Activated CD4-positive, alpha-beta T cell treated with anti-CD3 and anti-CD28 coated beads, Interleukin-2, amount 50 U/mL, for 48 hours (primary cell): ENCODE measurements at places on chromosomes 2 and 18.

- DNase-seq: no peak
Measured at GRCh38 chr2:165874445-165875039, 79.0 kb downstream of the TTC21B start.

DNA sequence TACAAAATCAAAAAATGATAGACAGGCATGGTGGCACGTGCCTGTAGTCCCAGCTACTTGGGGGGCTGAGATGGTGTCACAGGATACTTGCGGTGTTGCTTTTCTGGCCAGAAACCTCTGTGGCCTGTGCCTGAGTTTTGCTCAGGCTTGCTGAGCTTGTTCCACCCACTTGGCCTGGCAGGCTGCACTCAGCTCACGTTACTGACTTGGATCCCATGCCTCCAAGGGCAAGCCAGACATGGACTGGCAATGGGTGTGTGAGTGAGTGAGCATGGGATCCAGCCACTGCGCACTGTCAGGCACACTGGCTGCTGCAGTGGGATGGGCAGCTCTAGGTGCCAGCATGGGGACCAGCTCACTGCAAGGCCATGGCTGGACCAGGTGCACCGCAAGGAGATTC lies 67.9 kb downstream of the NCAPH start:
- DNase-seq: no peak

- DNase-seq: no peak
Measured at GRCh38 chr2:172101821-172102390, 794 bp downstream of the DLX2 start.

GRCh38 chr2:109454765-109455394 lies 158.9 kb downstream of the SEPTIN10 start:
- no peak for DNase-seq

- DNase-seq: no peak
Measured at GRCh38 chr2:113679457-113679856, 52.4 kb downstream of the RABL2A start.

- DNase-seq: no peak
Measured at GRCh38 chr2:65378290-65378689, 54.1 kb downstream of the SPRED2 start.

DNA sequence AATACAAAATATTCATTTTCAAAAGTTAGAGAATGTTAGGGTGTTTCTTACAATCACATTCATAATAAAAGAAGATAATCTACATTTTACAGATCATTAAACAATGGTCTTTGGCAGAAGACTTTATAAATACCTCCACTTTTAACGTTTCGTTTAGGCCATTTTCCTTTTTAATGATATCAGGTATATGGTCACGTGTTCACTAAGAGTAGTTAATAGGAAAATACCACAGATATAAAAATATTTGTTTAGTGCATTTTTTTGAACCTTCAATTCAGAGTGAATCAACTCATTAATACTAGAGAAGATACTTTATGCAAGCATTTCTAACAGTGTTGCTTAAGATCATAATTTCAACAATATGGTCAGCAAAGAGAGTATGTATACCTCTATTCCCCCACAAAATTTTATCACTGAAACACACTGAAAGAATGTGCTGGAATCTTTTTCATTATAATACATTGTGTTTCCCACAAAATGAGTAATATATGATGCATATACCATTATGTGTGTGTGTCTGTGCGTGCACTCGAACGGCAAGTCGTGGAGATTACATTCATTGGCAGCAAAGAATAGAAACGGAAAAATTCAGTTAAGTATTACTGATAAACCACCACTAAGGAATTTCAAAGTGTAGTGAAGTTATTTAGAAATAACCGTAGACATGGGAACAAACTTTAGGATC lies 319.9 kb upstream of the THUMPD2 start:
- no peak for DNase-seq

- no peak for DNase-seq
Measured at GRCh38 chr2:144942516-144943256, 422.8 kb upstream of the ZEB2 start.

GRCh38 chr2:97861177-97861576 lies 134.6 kb downstream of the TMEM131 start:
- DNase-seq: no peak

DNA sequence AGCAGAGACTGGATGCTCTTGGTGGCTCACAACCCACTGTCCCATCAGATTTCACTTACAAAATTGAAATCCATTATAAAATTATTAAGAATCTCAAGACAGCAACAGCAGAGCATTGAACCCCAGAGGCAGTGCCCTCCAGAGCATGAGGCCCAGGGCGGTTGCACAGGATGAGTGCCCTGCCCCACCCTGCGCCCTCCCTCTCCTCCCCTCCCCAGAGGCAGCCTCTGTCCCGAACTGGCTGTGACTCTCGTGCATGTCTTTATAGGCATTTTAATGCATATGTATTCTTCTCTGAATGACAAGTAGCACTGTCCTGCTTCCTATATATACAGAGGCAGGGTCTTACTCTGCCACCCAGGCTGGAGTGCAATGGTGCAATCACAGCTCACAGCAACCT lies 10.4 kb downstream of the MFSD2B start:
- DNase-seq: no peak

DNA sequence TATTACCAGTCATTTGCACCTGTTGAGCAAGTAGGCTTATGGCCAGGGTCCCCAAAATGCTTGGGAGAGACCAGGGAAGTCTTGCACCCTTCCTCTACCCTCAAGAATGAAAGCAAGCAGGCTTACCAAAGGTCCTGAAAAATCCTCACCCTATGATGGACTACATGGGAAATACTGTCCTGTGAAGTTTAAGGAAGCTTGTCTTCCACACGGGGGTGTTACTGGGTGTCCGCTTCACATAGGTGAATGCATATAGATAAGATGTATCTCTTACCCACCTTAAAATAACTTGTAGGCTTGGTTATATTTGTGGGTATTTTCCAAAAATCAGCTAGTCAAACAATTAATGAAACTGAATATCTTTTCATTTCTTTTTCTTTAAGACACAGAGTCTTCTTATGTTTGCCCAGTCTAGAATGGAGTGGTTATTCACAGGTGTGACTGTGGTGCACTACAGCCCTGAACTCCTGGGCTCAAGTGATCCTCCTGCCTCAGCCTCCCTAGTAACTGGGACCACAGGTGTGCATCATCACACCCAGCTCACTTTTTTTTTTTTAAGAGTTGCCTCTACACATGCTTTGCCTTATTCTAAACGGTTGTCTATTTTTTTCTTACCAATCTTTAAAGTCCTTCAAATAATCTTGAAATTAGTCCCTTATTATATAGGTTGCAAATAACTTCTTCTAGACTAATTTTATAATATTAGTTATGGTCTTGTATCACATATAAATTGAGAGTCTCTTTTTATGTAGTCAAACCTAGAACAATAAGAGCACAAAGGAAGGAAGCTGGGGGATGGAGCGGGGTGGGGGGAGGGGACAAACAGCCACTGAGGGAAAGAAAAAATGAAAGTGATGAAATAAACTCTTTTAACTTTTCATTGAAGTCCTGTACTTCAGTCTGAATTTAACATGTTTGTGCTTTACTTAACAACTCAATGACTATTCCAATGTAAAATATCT lies 49.0 kb downstream of the CERKL start:
- DNase-seq: no peak

- no peak for DNase-seq
Measured at GRCh38 chr2:74878551-74878950, 44.6 kb downstream of the HK2 start.

GRCh38 chr2:36002941-36003340 lies 352.6 kb upstream of the CRIM1 start:
- DNase-seq: no peak

GRCh38 chr2:162254236-162254871 lies 11.1 kb upstream of the FAP start:
- no peak for DNase-seq

GRCh38 chr18:74278058-74278457 lies 13.7 kb downstream of the CYB5A start:
- DNase-seq: no peak

- no peak for DNase-seq
Measured at GRCh38 chr2:211709389-211709788, 829.2 kb downstream of the ERBB4 start.

- no peak for DNase-seq
Measured at GRCh38 chr2:25340181-25340921, 1.4 kb downstream of the DNMT3A start.

GRCh38 chr2:121710470-121711170 lies 26.1 kb downstream of the NIFK start:
- DNase-seq: no peak

DNA sequence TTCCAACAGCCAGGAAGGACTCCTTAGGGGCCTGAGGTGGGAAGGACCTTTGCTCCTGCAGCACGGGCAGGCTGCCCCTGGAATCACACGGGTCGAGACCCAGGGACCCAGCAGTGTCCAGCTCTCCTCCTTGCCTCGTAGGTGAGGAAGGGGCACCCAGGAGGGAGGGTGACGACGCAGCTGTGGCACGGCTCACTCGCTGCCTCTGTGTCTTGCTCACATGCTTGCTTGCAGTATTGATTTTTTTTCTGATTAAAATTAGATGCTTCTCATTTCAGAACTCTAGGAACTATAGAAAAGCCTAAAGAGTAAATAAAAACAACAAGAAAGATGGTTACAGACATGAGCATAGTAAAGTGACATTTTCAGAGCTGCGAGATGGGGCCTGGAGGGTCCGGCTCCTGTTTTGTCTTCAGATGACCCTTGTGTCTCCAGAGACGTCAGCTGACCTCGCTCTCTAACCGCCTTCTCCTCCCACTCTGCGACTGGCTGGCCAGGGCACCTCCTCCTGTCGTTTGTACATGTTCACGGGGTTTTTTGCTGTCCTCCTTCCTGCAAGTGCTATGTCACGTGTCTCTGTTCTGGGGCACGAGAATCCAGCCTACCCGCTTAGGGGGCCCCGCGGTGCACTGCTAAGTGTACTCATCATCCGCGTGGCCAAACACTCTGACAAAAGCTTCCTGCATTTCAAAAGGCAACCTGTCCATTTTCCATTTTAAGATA lies 65.7 kb upstream of the ZNF236 start:
- DNase-seq: no peak

- DNase-seq: no peak
Measured at GRCh38 chr2:204892506-204893255, 347.4 kb downstream of the PARD3B start.

DNA sequence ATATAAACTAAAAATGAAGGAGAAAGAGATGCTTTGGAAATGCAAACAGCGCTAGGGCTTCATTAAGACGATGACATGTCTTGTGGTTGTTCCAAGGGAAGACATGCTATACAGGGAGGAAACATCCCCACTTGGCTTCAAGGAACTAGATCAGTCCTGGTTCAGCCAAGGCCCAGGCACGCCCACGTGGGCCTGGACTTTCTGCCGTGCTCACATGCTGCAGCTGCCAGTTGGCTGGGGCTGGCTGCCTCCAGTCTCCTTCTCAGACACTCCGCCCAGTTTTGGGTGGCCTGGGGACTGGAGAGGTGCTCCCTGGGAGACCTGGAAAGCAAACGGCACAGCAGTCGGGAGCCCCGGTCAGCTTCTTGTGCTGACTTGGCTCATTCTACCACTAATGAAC lies 109.6 kb downstream of the GLI2 start:
- DNase-seq: no peak

GRCh38 chr2:57864926-57865325 lies 181.7 kb upstream of the VRK2 start:
- no peak for DNase-seq

DNA sequence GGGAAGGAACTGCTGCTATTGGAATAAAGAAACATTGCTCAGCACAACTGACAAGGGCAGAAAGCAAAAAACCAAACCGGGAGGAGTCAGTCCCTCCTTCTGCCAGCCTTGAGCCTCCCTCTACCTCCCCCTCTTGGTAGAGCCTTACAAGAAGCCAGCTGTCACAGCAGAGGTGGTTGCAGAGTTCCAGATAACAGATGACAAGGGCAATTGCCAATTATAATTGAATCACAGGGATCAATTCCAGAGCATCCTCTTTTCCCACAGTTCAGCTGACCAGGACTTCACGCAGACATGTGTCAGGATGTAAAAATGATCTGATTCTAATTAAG lies 548.2 kb upstream of the LRRTM1 start:
- no peak for DNase-seq

DNA sequence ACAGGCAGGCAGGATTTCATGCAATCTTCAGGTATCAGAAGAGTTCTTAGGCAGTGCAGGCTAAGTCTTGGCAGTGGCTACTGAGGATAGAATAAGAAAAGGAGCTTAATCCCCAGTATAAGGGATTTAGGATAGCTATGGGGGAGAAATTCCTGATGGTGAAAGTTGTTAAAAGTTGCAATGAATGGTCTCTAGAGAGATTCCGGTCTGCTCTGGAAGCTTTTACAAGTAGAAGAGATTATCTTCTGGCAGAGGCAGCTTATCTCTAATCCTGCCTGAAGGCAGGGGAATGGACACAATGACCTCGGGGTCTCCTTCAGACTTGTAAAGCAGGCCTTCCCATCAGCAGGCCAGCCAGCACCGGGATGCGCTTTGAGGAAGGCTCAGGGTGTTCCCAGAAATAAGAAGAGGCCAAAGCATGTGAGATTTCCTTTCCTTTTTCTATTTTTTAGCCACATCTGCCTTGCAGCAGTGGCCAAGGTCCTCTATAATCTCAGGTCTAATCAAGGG lies 253.9 kb upstream of the KLHL29 start:
- DNase-seq: no peak

DNA sequence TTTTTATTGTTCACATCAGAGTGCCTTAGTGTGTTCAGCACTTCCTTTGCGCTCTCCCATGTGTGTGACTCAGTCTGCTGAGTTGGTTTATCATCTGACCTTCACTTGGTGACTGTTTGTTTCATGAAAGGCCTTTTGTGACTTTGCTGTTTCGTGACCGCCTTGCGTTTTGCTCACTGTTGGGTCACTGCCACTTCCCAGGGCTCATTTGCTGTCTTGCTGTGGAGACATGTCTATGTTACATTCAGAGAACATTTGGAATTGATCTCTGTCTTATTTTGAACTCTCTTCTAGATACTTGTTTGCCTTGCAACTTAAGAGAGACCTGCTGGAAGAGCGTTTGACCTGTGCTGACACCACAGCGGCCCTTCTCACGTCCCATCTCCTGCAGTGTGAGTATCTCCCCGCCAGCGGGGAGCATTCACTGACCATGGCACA lies 54.7 kb downstream of the FARP2 start:
- DNase-seq: no peak

DNA sequence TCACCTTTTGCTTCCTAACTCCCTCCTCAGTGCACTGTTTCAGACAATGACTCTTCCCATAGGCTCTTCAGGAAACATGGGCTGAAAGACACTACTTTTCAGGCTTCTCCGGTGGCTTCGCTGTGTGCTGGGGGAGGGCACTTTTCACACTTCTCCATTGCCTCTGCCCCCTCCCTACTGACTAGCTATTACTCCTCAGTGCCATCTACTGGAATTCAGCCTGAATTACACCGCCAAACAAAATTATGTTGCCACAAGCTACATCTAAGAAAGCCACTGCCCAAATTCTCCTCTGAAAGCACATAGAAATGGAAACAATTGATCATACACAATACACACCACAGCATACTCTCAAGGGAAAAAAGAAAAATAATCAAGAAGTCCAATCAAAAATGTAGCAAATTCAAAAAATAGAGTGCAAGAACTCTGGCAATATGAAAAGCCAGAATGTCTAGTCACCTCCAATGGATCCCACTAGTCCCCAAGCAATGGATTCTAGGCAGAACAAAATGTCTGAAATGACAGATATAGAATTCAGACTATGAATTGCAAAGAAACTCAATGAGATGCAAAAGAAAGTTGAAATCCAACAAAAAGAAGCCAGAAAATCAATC lies 1139.4 kb upstream of the GYPC start:
- no peak for DNase-seq

- peak; percentile 30 for DNase-seq
Measured at GRCh38 chr2:156436497-156437085, 412 bp downstream of the GPD2 start.
